ENCODE measurements at places on chromosomes 16 and 17.

GRCh38 chr17:28745786-28746411, 2.1 kb downstream of the TRAF4 start:
- no peak for DNase-seq

- DNase-seq, result peak; percentile 75
Observed at GRCh38 chr17:41678907-41679739, 9.6 kb upstream of the EIF1 start.

GRCh38 chr17:2704890-2705248, 6.7 kb downstream of the CLUH start:
- no peak for DNase-seq

GRCh38 chr17:79754370-79754769, 23.6 kb upstream of the CBX2 start:
- DNase-seq, result no peak

DNA sequence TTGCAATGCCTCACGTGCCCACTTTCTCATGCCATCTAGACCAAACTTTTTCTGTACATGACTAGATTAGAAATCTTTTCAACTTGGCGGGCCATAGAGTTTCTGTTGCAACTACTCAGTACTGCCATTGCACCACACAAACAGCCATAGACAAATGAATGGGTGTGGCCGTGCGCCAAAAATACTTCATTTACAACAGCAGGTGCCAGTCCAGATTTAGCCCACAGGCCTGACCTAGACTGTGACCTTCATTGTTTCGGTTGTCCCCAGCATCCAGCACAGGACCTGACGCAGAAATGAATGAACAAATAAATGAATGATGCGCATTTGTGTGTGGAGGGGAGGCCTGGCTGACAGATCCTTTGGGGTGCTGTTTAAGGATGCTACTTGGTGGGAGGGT, 14.3 kb upstream of the PDK2 start:
- no peak for DNase-seq

- no peak for DNase-seq
Observed at GRCh38 chr17:44940317-44940716, 7.3 kb downstream of the KIF18B start.

DNA sequence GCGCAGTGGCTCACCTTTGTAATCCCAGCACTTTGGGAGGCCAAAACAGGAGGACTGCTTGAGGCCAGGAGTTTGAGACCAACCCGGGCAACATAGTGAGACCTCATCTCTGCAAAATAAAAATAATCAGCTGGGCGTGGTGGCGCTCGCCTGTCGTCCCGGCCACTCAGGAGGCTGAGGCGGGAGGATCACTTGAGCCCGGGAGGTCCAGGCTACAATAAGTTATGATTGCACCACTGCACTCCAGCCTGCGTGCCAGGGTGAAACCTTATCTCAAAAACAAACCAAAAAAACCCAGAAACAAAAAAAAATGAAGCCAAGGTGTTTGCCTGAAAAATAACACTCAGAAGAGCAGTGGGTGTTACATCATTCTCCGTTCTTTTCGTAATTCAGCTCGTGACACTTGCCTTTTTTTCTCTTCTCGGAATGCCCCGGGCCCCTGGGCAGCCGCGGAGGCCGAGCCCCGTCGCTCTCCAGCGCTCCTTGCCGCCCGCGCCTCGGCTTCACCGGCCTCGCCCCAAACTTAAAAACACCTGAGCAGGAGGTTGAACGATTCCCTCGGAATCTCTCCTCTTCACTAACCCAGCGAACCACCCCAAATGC, 17.0 kb downstream of the PRCD start:
- DNase-seq, result no peak

GRCh38 chr17:333626-334396, 18.8 kb downstream of the RPH3AL start:
- DNase-seq, result no peak

- no peak for DNase-seq
Observed at GRCh38 chr17:80358861-80359260, 56.1 kb upstream of the ENDOV start.

DNA sequence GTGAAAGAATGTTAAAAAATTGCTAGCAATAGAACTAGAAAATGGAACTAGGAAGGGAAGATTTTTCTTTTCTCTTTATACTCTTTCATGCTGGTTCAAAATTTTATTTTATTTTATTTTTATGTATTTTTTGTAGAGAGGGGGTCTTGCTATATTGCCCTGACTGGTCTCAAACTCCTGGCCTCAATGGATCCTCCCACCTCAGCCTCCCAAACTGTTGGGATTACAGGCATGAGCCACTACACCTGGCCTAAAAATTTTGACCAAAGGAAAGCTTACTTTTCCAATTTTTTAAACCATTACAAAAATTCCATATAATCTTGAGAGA, 10.0 kb upstream of the TERF2 start:
- DNase-seq, result no peak

DNA sequence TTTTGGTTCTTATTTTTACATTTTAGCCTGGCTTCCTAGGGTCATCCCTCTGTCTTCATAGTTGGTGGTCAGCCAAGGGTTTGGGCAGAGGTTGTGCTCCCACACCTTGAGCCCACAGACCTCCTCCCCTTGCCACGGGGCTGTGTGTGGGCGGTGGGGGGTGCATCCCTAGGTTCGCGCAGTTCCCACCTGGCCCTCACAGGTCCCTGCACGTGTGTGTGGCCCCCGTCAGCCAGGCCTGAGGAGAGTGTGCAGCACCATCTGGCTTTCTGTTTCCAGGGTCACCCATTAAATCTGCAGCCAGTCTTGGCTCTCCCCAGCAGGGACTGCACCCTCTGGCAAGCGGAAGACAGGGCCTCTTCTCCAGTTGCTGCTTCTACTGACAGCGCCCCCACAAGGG, 13.6 kb upstream of the OGFOD3 start:
- DNase-seq, result no peak

GRCh38 chr17:38534498-38534885, 71.3 kb downstream of the SRCIN1 start:
- DNase-seq, result no peak

DNA sequence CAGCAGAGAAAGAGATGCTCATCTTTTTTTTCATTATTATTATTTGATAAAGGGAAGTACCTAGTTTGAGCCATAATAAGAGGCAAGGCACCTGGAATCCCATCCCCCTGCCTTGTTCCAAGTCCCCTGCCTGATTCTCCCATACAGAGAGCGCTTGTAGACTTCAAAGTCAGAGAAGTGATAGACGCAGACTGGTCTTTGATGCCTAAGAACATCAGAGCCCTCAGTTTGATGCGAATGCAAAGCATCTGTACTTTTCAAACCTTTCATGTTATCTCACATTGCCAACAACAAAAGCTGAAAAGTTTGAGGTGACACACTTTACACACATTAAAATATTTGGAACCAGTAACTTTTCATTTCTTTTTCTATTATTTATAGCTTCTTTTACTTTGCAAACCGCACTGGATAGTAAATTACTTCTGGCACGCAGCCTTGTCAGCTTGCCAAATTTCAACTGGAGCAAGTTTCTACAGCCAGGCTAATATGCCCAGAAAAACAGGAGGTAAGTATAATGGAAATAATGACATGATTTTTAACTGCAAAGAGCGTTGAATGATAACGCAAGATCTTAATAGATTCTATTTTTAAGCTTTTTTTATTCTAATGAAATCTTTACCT, 5.9 kb upstream of the UTP6 start:
- peak; percentile 61 for DNase-seq

- no peak for DNase-seq
Observed at GRCh38 chr17:78944956-78945355, 19.8 kb upstream of the TIMP2 start.

DNA sequence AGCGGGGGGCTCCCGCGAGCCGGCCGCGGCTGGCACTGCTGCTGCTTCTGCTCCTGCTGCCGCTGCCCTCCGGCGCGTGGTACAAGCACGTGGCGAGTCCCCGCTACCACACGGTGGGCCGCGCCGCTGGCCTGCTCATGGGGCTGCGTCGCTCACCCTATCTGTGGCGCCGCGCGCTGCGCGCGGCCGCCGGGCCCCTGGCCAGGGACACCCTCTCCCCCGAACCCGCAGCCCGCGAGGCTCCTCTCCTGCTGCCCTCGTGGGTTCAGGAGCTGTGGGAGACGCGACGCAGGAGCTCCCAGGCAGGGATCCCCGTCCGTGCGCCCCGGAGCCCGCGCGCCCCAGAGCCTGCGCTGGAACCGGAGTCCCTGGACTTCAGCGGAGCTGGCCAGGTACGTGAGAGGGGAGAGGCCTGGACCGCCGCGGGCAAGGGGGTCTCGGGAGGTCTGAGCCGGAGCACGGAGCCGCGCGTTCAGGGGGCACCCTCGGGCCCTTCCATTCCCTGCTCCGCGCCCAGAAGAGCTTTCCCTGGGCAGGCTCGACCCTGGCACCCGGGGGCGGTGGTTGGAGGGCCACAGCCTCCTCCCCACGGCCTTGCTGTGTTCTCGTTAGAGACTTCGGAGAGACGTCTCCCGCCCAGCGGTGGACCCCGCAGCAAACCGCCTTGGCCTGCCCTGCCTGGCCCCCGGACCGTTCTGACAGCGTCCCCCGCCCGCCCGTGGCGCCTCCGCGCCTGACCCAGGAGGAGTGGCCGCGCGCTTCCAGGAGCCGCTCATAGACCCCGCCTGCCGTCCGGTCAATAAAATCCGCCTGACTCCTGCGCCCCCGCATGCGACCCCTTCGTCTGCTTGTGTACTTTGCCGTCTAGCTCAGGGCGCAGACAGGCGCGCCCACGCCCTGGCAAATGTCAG, 591 bp downstream of the NPW start:
- no peak for DNase-seq

- DNase-seq, result no peak
Observed at GRCh38 chr16:28051486-28051885, 12.0 kb downstream of the GSG1L start.

Measured in stromal cell of bone marrow (primary cell).